ENCODE measurements at places on chromosomes 6 and 20.
A peak's percentile ranks its signal among the peaks of the same experiment; 100 is the strongest.

- no peaks in the 10 kb centered on the region for H3K36me3 ChIP-seq
- no peak for DNase-seq
- no peaks in the 10 kb centered on the region for H3K27me3 ChIP-seq
- no peak overlapping the region for H3K27ac ChIP-seq
- no peak overlapping the region for H3K4me3 ChIP-seq
- no peaks in the 10 kb centered on the region for H3K4me1 ChIP-seq
These were observed 14.4 kb downstream of the PPP1R3G start for GRCh38 chr6:5099537-5099936.

DNA sequence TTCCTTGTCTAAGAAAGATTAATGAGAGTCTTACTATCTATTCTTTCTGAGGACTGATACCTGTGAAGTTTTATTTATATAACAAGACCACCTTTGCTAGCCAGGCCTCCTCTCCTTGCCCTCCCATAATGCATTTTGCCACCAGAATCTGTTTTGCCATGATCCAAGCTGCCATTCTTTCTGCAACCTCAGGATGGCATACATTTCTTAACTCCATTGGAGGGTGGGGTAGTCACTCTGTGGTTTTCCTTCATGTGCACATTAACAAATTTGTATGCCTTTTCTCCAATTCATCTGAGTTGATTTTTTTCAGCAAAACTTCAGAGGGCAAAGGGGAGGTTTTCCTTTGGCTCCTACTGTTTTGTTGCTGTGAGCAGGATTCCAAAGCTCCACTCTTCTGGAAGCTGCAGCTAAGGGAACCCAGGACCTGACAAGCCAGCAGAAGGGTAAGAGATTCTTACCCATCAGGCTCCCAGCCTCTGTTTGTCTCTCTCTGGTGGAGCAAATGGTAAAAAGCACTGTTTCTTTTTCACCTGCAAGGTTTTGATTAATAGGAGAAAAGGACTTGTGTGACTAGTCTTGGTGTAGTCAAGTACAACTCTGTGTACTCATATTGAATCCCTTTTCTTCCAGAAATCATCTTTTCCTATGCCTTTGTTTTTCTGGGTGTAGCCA is 26.2 kb upstream of the ENPP4 start:
- H3K27ac ChIP-seq: peak overlapping the region; percentile 24
- DNase-seq: no peak
- no peak overlapping the region for H3K4me3 ChIP-seq
- H3K4me1 ChIP-seq: peaks cover 14% of the 10 kb centered on the region

DNA sequence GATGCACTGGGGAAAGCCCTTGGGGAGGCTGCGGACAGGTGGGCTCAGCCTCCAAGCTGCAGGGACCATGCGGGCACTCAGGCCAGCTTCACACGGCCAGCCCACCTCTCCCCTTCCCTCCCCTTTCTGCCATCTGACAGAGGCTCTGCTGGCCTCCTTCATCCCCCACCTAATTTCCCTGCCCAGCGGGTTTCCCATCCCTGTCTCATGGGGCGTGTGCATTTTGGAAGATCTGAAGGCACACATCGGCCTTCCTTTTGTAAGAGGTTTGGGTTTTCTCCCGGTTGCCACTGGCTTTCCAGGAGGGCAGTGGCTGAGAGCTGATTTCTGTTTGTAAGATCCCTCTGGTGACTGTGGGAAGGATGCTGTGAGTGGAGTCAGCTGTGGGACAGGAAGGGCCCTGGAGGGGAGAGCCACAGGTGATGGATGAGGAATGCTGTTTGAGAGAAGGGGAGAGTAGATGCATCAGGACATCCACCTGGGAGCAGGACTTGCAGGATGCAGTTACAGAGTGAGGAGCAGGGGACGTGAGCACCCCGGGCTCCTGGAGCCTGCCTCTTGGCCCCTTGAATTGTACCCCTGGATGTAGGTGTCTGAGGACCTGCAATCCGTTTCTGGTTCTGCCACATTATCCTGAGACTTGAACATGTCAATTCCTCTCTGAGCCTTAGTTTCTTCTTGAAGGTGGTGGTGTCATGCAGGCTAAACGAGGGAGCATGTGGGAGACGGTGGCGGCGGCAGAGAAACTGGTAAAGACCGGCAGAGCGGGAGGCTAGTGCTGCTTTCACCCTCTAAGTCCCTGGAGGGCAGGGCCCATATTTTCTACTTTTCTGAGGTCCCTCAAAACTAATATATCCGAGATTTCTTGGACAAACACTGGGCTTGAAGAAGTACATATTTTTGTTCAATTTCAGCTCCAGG is 5.9 kb upstream of the TUBB1 start:
- DNase-seq: no peak
- H3K4me3 ChIP-seq: no peak overlapping the region
- peaks cover 38% of the 10 kb centered on the region for H3K4me1 ChIP-seq
- H3K27me3 ChIP-seq: no peaks in the 10 kb centered on the region
- H3K36me3 ChIP-seq: no peaks in the 10 kb centered on the region

DNA sequence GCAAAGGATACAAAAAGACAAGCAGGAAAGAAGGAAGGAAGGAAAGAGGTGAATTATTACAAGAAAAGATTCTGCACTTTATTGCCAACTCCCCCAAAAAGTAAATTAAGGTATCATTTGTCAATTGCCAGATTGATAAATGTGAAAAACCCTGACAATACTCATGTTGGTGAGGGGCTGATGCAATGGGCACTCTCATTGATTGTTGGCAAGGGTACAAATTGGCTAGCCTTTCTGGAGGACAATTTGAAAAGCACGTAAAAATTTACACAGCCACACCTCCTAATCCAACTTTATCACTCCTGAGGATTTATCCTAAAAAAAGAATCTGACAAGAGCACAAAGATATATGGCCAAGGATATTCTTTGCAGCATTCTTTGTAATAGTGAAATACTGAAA is 47.7 kb downstream of the SCML4 start:
- H3K27me3 ChIP-seq: no peaks in the 10 kb centered on the region
- peaks cover 7% of the 10 kb centered on the region for H3K36me3 ChIP-seq
- DNase-seq: no peak
- no peak overlapping the region for H3K4me3 ChIP-seq
- no peaks in the 10 kb centered on the region for H3K4me1 ChIP-seq
- H3K27ac ChIP-seq: no peak overlapping the region

DNA sequence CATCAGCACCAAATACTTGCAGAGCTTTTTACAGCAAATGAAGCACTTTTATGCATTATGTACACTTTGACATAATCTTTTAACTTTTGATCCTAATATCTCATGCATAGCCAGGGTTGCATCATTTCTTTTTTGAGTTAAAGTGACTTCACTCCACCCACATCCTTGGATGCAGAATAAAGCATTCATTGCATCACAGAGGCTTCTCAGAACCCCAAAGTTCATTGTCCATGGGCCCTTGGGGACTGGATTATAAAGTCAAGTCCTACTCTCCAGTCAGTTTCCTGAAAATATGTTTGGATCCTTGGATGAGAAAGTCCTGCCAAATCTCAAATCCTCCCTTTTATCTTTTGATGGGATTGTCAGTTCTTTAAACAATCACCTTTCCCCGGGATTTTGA is 10.6 kb upstream of the EFHC1 start:
- no peak for DNase-seq
- H3K27me3 ChIP-seq: no peaks in the 10 kb centered on the region
- H3K27ac ChIP-seq: no peak overlapping the region
- H3K4me1 ChIP-seq: no peaks in the 10 kb centered on the region

Data from natural killer cell (primary cell).